ENCODE measurements at places on chromosomes 3 and 15.
A peak's percentile ranks its signal among the peaks of the same experiment; 100 is the strongest.

DNA sequence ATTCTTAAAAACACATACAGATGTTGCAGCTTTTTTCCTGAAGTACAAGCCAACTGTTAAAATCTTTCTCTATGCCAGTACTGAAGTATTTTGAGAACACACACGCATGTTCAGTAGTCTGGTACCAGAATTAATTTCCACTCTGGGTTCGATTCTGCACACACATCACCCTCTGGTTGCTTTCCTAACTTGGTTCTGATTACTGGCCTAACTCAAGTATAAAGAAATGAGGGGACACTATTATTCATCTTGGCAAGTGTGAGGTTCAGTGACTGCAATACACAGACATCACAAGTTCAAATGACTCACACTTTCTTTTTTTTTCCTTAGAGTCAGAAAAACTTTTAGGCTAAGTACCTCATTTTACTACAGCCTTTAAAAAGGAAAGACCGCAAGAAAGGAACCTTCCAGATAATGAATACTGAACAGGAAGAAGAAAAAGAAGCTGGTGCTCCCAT lies 37.4 kb upstream of the LDHAL6B start:
- DNase-seq: no peak

DNA sequence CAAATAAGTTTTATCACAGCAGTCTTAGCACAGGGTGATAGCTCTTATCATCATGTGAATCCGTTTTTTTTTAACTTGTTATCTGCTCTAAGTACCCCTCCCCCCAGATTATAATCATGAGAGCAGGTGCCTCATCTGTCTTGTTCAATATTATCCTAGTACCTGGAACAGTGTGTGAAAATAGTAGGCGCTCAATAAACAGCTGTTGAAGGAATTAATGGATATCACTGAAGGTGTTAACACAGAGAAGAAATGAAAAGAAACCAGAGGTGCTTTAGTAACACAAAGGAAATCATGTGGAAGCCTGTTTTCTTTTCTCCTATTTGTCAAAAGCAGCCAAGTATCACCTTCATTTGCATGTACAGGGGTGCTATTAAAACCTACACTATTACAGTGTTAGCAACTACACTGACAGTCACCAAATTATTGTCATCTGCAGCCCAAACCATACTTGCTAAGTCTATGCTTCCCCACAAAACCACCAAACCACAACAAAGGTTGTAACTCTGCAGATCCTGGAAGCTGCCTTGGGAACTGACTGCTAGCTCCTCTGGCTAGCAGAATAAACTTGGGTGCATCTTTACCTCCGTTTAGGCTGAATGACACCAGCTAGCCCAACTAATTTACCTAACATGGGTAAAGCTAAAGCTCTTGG lies 2.9 kb downstream of the XPC start:
- no peak for DNase-seq

- peak; percentile 78 for DNase-seq
Measured at GRCh38 chr15:57503911-57504598, 87.6 kb upstream of the MYZAP start.

- no peak for DNase-seq
Measured at GRCh38 chr15:31390777-31391486, 64.3 kb downstream of the KLF13 start.

- no peak for DNase-seq
Measured at GRCh38 chr15:23548071-23548470, 17.4 kb upstream of the MKRN3 start.

- DNase-seq: no peak
Measured at GRCh38 chr15:85892232-85892631, 97.5 kb upstream of the KLHL25 start.

GRCh38 chr3:135149707-135150681 lies 354.9 kb downstream of the EPHB1 start:
- no peak for DNase-seq

- DNase-seq: no peak
Measured at GRCh38 chr15:66142285-66142684, 111.3 kb downstream of the MEGF11 start.

- DNase-seq: no peak
Measured at GRCh38 chr15:32990071-32990470, 204.4 kb downstream of the FMN1 start.

DNA sequence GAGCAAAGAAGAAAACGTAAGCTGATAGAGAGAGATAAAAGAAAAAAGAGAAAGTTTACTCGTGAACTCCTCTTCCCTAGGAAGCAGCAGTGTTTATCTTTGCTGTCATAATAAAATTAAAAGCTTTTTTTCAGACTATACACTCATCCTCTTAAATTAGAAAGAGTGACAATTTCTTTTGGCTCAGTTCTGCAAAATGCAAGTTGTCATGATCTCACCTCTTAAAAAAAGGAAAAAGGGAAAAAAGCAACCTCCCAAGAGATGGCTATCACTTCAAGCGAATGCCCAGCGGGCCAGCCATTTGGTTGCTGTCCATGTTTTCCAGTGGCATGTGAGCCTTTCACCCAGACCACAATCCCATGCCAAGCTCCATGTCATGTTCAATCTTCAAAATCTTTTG lies 7.0 kb upstream of the THBS1 start:
- DNase-seq: no peak

DNA sequence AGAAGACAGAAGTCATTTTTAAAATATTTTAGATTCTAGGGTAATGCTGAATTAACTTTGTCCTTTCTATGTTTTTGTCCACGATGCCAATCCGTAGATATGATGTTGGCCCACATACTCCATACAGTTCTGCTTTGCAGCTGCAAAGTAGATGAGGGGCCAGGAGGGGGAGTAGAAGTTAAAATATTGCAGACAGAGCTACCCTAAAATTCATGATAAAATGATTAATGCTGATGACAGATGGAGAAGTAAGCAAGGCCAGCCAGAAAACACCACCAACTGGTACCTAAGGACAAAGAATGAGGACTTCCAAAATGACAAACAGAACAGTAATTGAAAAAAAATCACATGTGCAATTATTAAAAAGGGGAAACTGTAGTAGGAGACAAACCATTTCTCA lies 756.6 kb upstream of the ARPP21 start:
- DNase-seq: no peak

DNA sequence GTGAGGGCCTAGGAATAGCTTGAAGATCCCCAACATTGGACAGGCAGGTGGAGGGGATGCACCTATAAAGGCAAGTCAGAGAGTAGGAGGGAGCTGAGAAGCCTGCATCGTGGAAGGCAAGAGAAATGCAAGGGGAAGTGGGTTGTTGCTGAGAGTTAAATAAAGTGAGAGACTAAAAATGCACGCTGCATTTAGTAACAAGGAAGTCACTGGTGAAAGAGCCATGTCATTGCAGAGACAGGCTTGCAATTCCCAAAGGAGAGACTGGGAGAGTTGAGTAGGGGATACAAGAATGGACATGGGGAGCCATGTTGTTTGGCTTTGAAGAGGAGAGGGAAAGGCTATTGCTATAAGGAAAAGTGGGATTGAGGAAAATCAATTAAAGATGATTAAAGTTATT lies 77.0 kb upstream of the HEG1 start:
- DNase-seq: no peak

GRCh38 chr3:33331414-33331813 lies 54.2 kb downstream of the FBXL2 start:
- no peak for DNase-seq

GRCh38 chr3:139020868-139021234 lies at the start of gene PRR23B:
TSS of gene PRR23B (minus strand) at chr3:139020926. CDS start at chr3:139020661, 265 bp downstream.
- DNase-seq: no peak

- DNase-seq: no peak
Measured at GRCh38 chr15:29312387-29312786, 42.8 kb upstream of the NSMCE3 start.

DNA sequence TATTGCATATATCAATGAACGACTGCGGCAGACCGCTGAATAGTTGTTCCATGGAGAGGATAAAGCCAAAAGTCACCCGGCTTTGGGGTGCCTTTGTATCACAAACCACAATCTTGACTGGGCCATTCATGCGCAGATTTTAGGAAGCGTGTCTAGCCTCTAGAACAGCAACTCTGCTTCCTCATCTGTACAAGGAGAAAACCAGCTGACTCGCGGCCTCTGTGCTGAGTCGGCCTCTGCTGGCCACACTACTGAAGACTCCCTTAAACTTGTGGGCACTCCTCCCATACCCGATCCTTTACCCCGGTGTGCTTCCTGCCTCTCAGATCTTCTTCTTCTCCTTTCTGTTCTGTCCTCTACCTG lies 872 bp downstream of the DLEC1 start:
- no peak for DNase-seq

GRCh38 chr15:58252586-58253323 lies 114.6 kb downstream of the AQP9 start:
- DNase-seq: no peak

- DNase-seq: no peak
Measured at GRCh38 chr3:16063603-16064002, 110.9 kb upstream of the GALNT15 start.

DNA sequence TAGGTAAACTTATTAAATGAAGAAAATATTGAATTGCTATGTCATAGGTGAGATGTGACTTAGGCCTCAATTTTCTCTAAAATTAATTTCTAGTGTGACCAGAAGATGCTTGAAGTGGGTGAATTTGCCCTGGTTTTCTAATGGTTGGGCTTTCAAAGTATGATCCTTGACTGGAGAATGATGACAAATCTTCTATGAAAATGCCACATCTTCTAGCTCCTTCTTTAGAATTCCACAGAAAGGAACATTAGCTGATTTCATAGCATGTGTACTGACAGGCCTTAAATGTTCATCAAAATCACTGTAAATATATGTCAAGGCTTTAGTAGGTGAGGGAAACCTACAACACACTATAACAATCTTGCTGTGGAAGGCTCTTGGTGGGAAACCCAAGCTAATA lies 8.9 kb downstream of the ABI3BP start:
- no peak for DNase-seq

GRCh38 chr3:33581666-33582065 lies 136.4 kb downstream of the CLASP2 start:
- DNase-seq: no peak

DNA sequence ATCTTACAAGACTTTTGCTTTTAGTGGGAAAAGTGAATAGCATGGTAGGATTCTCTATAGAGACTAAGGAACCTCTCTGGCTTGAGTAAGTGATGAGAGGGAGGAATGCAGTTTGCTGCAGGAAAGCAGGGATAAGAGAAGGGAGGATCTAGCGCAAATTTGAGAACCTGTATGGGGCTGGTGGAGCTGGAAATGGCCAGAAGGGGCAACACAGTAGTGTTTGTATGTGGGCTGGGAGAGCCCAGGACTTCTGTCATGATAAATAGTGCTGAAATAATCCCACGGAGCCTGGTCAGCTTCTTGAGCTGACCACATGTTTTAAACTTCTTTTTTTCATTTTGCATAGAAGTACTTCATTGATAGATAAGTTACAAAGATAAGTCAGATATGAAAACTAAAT lies 11.2 kb upstream of the SHC4 start:
- peak; percentile 25 for DNase-seq

GRCh38 chr15:39582977-39583595 lies 2.2 kb downstream of the THBS1 start:
- no peak for DNase-seq

DNA sequence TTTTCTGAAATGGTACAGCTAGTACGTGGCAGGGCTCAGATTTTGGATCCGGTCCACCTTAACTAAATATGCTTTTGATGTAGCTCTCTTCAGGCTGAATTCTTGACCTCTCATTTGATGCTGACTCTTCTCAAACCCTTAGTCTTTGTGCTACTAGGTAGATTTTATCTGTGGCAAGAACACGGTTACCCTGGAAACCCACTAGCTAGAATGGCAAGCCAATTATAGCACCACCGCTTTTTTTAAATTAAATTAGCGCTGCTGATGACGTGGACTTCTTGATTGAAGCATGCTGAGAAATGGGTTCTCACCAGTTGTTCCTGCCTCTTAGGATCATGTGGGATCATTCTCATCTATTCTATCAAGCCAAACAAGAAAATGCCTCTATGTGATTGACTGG lies 421.5 kb downstream of the LPP start:
- no peak for DNase-seq

DNA sequence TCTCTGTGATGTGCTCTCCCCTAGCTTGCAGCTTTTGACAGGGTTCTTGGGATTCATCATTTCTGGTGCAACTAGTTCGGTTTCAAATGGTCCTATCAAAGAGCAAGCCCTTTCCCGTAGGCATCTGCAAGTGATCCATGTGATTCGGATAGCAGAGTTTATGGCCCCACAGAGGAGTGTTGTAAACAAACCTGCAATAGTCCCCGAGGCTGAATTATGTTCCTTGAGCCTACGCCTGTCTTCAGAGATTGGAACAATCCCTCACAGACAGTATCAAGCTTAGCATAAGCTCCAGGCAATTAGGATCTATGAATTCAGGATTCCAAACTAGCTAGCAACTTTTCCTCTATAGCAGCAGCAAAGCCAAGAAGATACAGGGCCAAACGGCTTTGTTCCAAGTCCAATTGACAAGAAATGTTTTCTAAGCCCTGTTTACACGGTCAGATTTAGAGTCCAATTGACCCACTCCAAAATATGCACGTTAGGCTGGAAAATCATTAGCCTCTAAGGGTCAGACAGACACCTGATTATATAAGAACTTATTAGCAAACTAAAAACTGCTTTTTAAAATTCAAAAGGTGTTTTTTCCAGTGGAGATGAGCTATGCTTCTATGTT lies 24.8 kb downstream of the LNP1 start:
- no peak for DNase-seq

GRCh38 chr3:121574449-121574848 lies 6.7 kb downstream of the ARGFX start:
- DNase-seq: no peak

DNA sequence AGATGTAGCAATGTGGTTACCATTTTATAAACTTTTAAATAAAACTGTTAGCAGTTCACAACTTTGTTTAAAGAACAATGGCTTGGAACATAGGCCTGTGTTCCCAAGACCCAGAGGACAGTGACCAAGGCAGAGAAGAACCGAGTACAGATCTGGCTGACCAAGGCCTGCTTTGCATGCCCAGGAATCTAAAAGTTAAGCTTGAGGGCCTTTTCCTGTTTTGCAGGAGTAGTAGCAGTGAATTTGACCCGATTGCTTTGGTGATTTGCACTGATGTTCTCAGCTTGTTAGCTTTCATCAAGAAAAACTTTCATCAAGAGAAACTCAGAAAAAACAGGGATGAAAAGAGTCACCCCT lies 9.9 kb downstream of the FILIP1L start:
- DNase-seq: no peak

DNA sequence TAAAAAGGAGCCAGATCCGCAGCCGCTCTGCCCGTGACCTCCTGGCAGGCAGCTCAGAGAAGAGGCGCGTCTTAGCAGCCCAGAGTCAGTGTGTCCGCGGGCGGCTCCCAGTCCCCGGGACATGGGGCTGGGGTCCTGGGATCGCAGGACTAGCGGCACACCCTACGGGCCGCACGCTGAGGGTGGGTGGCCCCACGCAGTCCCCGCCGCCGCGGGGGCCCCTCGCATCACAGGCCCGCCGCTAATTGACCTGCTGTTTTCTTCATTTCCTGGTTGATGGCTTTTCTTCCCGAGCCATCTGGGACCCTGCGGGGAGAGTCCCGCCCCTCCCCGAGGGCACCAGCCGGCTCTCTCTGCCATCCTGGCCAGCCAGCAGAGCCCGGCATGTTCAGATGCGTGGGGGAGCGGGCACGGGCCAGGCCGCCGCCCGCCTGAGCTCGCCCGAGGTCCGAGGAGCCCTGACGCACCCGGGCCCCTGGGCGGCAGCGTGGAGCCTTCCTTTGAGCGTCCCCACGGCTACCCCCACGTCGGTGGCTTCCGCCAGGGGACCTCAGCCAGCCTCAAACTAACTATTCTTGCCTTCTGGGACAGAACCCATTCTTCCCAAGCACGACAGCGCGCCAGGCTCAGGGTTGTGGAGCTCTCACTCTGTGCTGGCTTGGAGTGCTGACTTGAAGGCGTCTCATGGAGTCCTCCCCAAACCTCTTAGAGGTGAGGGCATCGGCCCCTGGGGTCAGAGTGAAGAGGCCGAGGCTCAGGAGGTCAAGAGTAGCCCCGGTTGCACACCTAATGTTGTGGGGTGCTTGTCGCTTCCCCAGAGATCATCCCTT lies 34.6 kb upstream of the CACNA2D3 start:
- no peak for DNase-seq
